ENCODE measurements at places on chromosomes 6 and 20.

DNA sequence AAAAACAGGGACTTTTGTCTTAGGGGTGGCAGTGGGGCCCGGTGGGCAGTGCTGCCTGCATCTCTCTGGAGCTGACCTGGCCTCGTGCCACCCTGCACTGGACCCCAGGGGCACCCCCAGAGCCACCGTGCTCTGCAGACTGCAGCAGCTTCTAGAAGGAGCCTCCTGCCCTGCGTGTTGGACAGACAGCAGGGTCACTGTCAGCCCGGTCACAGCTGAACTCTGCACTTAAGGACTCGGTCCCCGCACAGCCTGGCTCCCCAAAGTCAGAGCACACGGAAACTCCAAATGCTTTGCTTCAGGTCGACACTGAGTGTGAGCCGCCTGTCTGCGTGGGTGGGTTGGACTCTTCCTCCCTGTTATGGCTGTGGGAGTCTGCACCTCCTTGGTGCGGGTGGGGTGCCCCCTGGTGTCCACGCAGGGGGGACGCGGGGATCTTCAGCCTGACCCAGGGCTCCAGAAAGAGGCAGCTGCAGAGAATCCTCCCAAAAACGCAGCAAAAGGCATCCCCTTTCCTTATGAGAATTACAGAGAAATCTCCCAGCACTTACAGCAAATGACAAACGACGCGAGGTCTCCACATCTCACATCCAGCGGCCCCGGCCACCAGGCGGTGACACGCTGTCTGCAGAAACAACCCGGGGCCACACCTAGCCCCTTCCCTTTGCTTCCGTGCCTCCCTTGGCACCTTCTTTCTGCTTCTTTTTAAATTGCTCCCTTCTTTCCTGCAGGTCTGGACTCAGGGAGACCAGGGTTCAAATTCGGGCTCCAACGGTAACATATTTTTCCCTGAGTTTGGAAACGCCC lies 36.3 kb upstream of the DACT2 start:
- DNase-seq, result no peak

- DNase-seq, result no peak
Observed at GRCh38 chr6:163667372-163668060, 253.0 kb downstream of the QKI start.

- no peak for DNase-seq
Observed at GRCh38 chr20:43431134-43431519, 26.6 kb upstream of the SRSF6 start.

GRCh38 chr6:77095936-77096627 lies 367.2 kb downstream of the HTR1B start:
- no peak for DNase-seq

GRCh38 chr20:17995967-17996819 lies 27.4 kb downstream of the MGME1 start:
- no peak for DNase-seq

DNA sequence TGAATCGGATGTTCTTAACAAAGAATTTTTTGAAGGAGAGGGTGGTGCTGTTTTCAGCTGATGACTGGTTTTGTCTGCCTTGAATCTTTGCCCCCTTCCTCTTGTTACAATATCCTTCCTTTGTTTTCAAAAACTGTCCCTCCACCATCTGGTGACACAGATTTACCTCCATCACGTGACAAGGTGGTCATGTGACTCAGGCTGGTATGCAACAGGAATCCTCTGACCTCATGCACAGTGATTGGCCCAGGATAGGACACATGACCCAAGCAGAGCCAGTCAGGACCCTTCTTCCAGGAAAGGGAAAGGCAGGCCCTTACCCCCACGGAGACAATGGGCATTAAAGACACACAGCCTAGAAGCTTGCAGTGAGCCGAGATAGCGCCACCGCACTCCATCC lies 84.7 kb upstream of the MC3R start:
- DNase-seq, result no peak

DNA sequence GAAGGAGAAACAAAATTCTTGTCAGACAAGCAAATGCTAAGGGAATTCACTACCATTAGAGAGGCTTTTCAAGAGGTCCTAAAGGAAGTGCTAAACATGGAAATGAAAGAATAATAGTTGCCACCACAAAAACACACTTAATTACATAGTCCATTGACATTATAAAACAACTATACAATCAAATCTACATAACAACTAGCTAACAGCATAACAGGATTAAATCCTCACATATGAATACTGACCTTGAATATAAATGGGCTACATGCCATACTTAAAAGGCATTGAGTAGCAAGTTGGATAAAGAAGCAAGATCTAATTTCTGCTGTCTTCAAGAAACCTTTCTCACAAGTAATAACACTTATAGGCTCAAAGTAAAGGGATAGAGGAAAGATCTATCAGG lies 811.5 kb upstream of the CITED2 start:
- no peak for DNase-seq

DNA sequence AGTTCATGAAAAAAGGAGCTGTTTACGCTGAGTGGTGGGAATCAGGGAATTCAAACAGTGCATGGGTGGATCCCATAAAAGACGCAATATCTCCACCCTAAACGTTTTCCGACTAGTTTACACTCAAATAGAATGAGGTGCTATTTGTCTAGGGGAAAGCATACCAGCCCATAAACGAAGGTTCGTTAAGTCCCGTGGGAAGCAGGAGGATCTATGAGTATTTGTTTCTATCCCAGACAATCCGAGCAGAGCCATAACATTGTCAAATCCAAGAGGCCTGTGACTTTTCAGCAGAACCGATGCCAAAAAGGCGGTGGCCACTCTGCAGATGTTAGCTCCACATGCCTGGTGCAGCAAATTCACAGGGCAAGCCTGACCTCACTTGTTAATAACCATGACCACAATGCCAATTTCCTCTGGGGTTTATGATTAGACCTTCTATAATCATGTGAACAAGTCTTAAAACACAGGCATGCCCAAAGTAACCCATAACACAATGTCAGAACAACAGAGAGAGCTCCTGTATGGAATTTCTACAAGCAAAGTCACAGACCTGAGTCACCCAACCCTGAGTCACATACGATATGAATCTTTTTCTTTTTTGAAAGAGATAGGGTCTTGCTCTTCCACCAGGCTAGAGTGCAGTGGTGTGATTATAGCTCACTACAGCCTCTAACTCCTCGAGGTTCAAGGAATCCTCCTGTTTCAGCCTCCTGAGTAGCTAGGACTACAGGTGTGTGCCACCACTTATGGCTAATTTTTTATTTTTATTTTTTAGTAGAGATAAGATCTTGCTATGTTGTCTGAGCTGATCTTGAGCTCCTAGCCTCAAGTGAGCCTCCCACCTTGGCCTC lies 123.3 kb downstream of the KIF13A start:
- no peak for DNase-seq

DNA sequence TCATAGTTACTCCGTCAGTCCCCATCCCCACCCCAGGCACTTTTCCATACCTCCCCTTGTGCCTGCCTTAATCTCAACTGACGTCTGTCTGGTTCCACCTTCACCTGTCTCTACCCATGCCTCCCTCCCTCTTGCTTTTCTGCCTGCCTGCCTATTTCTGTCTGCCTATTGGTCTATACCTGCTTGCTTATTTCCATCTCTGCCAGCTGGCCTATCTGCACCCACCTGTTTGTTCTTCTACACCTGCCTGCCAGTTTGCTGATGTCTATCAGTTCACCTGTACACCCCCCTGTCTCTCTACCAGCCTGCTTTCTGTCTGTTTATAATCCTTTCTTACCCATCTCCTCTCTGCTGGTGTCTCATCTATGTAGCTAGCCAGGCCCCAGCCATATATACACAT lies 87.5 kb downstream of the RALGAPA2 start:
- DNase-seq, result no peak

All from effector memory CD4-positive, alpha-beta T cell (primary cell).